ENCODE measurements at places on chromosomes 6 and 20. TPM values are rescaled to one million over a fixed set of nuclear protein-coding genes. Genes with fewer than 3 reads are reported as not detected.

- DNase-seq = no peak
These were observed 39.6 kb downstream of the OR2B2 start for GRCh38 chr6:27872642-27873020.

GRCh38 chr6:36957773-36958271 is 3.3 kb downstream of the PI16 start:
- no peak for DNase-seq

- DNase-seq = no peak
These were observed 769.1 kb downstream of the QKI start for GRCh38 chr6:164183556-164184123.

DNA sequence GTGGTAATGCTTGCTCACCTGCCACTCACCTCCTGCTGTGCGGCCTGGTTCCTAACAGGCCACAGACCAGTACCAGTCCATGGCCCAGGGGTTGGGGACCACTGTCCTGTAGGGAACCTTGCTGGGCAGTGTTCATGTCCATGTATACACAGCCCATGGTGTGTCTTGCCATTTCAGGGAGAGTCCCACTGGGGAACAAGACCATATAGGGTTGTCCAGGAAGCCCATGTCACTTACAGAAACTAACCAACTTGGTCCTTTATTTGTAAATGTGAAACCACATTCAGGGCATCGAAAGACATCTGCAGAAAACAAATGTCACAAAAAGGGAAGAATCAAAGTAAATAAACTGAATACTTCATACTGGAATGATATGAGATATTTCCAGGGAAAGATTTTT is 179.1 kb downstream of the NFATC2 start:
- no peak for DNase-seq

GRCh38 chr6:48318670-48319069 is 207.7 kb upstream of the PTCHD4 start:
- DNase-seq = no peak

The GSTA3 gene
- not detected for total RNA-seq

The SIRT5 gene
- 1.8 TPM for total RNA-seq

The SPINT4 gene
- total RNA-seq = not detected

The BTN1A1 gene
- not detected for total RNA-seq

The GJA1 gene
- 99.1 TPM for total RNA-seq
